ENCODE measurements at places on chromosomes 3 and 15. TPM values are rescaled to one million over a fixed set of nuclear protein-coding genes. Genes with fewer than 3 reads are reported as not detected.

The SLCO2A1 gene
- total RNA-seq: 7.8 TPM

The ACTRT3 gene
- total RNA-seq: 0.84 TPM

The WDR5B gene
- total RNA-seq: 2.5 TPM

The GTPBP8 gene
- 27.6 TPM for total RNA-seq

The RHOV gene
- total RNA-seq: not detected

GRCh38 chr3:128348805-128349531, 117.7 kb downstream of the DNAJB8 start:
- DNase-seq: no peak

GRCh38 chr3:105285653-105286241, 81.0 kb upstream of the ALCAM start:
- no peak for DNase-seq

GRCh38 chr15:80706161-80706560, 11.1 kb downstream of the ABHD17C start:
- no peak for DNase-seq

DNA sequence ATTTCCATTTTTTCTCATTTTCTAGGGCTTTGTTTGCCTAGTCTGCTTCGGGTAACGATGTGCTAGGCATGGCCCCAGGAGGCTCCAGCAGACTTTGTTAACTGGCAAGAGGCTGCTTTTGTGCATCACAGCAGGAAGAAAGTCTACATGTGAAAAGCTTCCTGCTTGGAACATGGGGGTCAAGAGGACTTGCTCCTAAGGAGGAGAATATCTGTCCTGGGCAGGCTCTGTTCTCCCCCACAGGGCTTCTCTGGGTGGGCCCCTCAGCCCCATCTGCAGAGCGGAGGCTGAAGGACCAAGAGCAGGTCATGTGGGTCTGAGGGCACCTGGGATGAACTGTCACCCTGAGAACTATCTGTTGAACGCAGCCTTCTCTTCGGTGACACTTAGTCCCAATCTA, 94.7 kb downstream of the CCNL1 start:
- DNase-seq: no peak

GRCh38 chr15:95018888-95019545, 787.7 kb downstream of the MCTP2 start:
- no peak for DNase-seq

DNA sequence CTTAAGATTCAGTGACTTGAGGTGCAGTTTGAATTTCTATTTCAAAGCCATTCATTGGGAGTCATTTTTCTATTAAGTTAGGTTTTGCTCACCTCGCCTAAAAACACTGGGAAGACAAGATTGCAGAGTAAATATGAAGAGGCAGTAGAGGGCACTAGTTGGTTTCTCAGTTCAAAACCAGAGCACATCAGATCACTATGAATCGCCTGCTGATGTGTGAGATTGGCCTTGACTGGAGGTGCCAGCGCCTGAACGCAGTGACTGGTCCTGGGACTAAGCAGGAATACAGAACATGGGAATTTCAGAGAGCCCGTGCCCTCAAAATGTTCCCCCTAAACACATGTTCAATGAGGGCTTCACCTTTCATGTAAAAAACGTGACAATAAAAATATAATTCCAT, 229.0 kb downstream of the ITPR1 start:
- peak; percentile 60 for DNase-seq

DNA sequence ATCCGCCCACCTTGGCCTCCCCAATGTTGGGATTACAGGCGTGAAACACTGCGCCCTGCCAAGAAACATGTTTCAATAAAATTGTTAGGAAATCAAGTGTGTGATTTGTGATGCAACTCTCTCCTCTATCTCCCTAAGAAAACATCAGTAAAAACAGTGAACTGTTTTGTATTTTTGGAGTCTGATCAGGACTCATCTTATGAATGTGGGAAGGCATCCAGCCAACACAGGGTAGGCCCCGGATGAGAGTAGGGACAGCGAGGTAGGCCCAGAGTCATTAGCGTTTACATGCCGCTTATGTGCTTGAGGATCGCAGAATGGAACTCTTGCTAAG, 884 bp upstream of the GLYCTK start:
- DNase-seq: no peak

DNA sequence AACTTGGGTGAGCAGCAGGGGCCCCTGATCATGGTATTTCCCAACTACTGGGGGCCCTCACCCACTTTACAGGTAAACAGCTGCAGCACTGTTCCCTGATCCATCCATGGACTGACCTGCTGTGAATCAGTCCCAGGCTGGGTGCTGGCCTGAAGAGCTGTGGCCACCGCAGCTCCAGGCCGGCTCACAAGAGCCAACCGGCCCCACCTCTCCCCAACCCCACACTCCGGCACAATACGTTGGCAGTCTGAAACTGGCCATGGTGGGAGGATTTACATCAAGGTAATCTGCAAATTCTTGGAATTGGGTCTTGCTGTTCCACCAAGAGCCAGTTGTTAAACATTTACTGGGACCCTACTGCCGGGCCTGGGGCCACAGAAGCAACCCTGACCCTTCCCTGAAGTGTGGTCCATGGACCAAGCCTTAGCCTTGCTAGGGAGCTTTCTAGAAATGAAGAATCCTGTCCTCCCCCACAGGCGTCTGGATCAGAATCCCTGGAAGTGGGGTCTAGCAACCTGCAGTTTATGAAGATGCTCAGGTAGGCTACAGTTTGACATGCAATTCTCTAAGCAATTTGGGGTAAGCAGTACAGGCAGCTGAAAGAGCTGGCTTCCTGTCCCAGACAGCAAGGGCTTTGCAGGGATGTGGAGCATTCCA, 3.7 kb downstream of the SLC6A20 start:
- DNase-seq: no peak

Measured in Right ventricle myocardium inferior (tissue), 1 donor.